ENCODE measurements at places on chromosomes 6 and 20.

- DNase-seq = no peak
Measured at GRCh38 chr6:150361876-150362275, 6.9 kb upstream of the IYD start.

DNA sequence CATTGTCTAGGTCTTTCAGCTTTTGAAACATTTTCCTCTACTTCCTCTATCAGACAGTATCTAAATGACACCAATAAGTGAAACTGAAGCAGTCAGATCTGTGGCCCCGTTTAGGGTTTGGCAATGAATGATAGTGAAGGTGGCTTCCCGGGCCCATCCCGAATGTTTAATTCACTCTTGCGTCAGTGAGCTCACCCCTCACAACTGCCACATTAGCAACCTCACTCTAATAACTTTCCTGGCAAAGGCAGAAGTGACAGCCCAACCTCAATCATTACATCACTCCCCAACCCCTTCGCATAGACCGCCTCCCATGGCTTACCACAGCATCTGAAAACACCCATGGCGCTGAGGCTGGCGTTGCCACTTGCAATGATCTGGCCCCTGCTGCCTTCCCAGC lies 92.4 kb upstream of the CD83 start:
- no peak for DNase-seq

DNA sequence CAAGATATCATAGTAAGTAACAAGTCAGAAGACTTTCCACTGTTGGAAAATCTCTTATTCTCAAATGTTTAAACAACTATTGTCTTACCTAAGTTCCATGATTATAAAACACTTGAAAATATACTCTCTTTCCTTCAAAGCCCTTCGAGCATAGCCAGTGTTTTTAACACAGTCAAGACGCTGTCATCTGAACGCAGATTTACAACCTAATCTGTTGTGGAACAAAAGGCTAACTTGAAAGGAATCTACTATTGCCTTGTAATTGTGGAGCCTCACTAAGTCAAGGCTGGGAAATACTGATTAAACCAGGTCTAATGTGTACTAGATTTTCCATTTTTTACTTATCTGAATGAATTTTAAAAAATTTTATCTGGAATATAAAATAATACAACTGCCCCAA lies 205.8 kb downstream of the TRDN start:
- no peak for DNase-seq

DNA sequence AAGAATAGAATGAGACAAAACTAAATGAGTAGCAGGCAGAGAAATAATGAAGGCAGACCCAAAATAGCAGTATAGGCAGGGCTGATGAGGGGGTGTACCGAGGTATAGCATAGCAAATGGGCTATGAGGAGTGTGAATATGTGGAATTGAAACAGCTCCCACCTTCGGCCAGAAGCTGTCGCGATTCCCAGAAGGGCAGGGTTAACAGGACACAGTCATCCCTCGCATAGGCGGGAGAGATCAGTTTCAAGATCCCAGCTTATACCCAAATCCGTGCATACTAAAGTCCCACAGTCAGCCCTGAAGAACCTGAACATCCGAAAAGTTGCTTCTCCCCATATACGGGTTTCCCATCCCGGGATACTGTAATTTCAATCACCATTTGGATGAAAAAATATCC lies 82.7 kb downstream of the PTPRK start:
- no peak for DNase-seq

- no peak for DNase-seq
Measured at GRCh38 chr20:13166011-13166410, 55.1 kb upstream of the ISM1 start.

- DNase-seq = peak; percentile 65
Measured at GRCh38 chr6:33787954-33788693, 806 bp downstream of the LEMD2 start.

GRCh38 chr20:45963059-45964005 lies 8.7 kb downstream of the ZNF335 start:
- peak; percentile 85 for DNase-seq

DNA sequence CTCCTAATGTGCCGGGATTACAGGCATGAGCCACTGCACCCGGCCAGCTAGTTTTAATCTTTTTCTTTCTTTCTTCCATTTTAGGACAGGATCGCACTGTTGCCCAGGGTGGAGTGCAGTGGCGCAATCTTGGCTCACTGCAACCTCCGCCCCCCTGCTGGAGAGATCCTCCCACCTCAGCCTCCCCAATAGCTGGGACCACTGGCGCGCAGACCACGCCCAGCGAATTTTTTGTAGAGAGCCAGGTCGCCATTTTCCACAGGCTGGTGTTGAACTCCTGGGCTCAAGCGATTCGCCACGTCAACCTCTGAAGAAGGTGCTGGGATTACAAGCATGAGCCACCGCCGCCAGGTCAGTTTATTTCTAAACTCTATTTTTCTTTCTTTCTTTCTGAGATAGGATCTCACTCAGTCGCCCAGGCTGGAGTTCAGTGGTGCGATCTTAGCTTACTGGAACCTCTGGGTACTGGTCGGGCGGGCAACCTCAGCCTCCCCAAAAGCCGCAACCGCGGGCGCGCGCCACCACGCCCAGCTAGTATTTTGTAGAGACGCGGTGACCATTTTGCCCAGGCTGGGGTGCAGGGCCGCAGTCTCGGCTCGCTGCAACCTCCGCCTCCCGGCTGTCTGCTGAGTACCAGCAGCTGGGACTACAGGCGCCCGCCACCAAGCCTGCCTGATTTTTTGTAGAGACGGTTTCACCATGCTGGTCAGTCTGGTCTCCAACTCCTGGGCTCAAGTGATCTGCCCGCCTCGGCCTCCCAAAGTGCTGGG lies 20.0 kb upstream of the LIN28B start:
- no peak for DNase-seq

DNA sequence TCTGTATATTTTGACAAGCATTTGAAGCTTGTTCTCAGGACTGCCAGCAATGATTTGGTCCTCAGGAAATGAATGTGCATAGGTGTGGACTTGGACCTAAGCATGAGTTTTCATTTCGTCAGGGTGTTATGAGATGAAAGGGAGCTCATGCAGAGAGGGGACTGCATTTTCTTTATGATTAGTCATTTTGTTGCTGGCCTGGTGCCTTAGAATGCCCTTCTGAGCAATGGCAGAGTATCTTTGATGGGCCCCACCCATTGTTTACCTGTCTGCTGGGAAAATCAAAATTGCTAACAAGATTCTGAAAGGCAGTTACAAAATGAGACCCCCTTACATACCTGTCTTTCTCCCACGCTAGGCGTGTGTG lies 51.5 kb upstream of the MTHFD1L start:
- no peak for DNase-seq

DNA sequence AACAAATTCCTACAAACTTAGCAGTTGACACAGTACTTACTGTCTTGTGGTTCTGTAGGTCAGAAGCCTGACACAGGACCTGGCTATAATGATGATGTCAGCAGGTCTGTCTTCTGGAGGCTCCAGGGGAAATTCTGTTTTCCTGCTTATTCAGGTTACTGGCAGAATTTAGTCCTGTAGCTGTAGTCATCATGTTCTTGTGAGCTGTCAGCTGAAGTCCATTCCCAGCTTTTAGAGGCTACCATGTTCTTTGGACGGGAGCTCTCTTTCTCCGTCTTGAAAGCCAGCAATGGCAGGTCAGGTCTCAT lies 99.2 kb downstream of the HIVEP1 start:
- DNase-seq = no peak

DNA sequence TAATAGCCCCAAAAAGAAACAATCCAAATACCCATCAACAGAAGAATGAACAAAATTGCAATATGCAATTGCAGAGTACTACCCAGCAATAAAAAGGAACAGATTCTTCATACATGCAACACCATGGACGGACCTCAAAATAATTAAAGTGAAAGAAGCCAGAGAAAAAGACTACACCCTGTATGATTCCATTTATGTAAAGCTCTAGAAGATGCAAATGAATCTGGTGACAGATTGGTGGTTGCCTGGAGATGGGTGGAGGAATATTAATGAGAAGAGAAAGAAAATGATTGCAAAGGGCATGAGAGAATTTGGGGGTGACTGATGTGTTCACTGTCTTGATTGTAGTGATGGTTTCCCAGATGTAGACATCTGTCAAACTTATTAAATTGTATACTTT lies 51.8 kb downstream of the HECA start:
- no peak for DNase-seq

DNA sequence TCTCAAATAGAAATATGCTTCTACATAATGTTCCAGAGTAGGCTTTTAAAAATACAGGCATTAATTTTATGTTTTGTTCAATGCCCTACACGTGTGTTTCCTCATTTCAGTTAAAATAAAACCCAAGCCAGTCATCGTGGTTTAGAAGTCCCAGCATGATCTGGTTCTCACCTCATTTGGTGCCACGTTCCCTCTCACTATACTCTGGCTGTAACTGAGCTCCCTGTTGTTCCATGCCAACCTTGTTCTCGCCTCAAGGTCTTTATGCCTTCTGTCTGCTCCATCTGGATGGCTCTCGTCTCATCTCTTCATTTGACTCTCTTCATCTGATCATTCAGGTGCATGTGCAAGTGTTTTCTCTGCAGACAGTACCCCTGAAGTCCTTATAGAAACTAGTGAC lies 32.6 kb downstream of the HDGFL1 start:
- DNase-seq = no peak

- DNase-seq = no peak
Measured at GRCh38 chr6:15462256-15462655, 200.6 kb downstream of the DTNBP1 start.

- DNase-seq = no peak
Measured at GRCh38 chr20:9581509-9581908, 67.1 kb downstream of the LAMP5 start.

DNA sequence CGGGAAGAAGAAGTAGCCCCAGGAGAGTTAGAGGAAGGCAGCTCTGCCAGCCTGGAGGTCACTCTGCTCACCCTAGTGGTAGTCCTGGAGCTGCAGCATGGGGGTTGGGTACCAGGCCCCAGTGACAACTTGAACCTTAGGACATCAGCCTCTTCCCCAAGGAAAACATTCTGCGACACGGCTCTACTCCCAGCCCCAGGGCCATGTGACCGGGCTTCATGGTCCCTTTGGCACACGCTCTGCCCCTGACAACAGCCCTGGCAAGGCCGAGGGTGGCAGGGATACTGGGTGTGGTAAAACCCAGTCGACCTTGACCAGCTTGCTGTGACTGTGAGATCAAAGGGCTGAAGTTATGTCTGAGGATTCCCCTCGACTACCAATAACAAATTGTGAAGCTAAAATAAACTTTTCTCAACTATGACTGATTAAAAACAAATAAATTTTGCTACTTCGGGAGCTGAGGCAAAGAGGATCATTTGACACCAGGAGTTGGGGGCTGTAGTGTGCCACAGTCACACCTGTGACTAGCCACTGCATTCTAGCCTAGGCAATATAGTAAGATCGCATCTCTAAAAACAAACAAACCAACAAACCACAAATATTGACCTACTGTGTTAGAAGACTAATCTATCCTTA lies 24.4 kb upstream of the ARID1B start:
- no peak for DNase-seq

DNA sequence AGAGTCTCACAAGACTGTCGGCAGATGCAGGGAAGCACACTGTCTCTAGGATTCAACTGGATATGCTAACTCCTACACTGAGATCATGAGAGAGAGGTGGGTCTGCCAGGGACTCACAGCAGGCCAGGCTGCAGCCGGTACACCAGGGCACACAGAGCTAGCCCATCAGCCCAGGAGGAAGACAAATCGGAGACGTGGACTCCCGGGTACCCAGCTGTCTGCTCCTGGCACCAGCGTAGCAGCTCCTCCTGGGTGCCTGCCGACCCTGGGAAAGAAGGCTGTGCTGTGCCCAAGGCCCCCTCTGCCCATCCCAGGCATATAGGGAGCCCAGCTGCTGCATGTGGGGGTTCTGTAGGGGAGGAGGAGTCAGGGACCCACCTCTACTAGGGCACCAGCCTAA lies 7.0 kb downstream of the MICAL1 start:
- no peak for DNase-seq

GRCh38 chr6:139475241-139475640 lies 100.8 kb upstream of the CITED2 start:
- no peak for DNase-seq

DNA sequence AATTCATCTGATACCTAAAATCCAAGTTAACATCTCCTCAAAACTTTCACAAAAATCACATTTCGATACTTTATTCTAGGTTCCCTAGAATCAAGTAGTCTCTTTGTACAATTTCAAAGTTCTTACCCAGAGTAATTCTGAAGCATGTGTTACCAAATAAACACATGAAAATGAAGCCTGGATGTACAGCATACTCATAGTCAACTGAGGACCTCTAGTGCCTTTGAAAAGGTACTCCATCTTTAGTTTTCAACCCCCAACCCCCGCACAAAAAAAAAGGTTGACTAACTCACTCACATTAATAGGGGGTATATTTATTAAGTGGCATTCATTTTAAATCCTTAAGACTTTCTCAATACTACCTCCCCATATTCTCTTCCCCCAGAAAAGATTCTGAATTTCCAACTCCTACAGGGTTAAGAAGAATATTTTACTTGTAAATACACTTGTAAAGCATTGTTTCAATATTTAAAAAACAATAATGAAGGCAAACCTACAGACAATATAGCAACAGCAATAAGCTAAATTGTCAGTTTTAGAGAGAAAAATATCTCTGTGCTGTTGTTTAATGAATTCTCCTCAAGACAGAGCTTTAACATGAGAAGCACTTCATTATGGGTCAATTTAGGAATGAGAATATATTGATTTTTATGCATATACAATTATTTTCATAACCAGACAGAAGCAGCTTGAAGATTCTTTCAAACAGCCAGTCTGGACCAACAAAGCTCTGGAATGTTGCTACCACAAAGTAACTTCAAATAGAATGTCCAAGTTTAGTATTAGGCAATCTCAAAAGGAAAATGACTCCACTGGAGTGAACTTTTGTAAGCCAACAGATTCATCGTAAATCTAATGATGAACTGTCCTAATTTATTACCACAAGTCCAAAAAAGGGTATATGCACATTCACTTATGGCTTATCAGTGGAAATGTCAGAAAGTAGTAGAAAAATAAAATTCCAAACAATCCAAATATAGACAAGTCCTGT lies 3.3 kb downstream of the PLN start:
- peak; percentile 72 for DNase-seq

DNA sequence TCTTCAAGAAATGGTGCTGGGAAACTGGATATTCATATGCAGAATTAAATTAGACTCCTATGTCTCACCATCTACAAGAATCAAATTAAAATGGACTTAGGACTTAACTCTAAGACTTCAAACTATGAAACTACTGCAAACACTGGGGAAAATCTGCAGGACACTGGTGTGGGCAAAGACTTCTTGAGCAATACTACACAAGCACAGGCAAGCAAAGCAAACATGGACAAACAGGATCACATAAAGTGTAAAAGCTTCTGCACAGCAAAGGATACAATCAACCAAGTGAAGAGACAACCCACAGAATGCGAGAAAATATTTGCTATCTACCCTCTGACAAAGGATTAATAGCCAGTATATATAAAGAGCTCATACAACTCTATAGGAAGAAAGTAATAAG lies 1161.1 kb upstream of the CITED2 start:
- no peak for DNase-seq

GRCh38 chr6:106972500-106972899 lies 2.0 kb downstream of the CD24 start:
- peak; percentile 35 for DNase-seq

GRCh38 chr6:41073203-41073967 lies 611 bp downstream of the NFYA start:
- peak; percentile 94 for DNase-seq

- DNase-seq = no peak
Measured at GRCh38 chr6:139522511-139523220, 148.2 kb upstream of the CITED2 start.

All from NCI-H82 (cell line).